ENCODE measurements at places on chromosomes 6 and 20. TPM values are rescaled to one million over a fixed set of nuclear protein-coding genes. Genes with fewer than 3 reads are reported as not detected.

SDHAF4 gene
- 6.4 TPM for total RNA-seq

HLA-C gene
- total RNA-seq = 1,008 TPM

SPEF1 gene
- total RNA-seq = not detected

ARG1 gene
- total RNA-seq = not detected

PMEPA1 gene
- 6.4 TPM for total RNA-seq

HLA-A gene
- 1,932 TPM for total RNA-seq

AAR2 gene
- total RNA-seq = 25.5 TPM

PDE10A gene
- 15.3 TPM for total RNA-seq

GRCh38 chr6:29763491-29764289 is 40.5 kb downstream of the HLA-F start:
- H3K4me1 ChIP-seq = no peaks in the 10 kb centered on the region
- no peak overlapping the region for H3K4me3 ChIP-seq
- H3K36me3 ChIP-seq = no peaks in the 10 kb centered on the region

DNA sequence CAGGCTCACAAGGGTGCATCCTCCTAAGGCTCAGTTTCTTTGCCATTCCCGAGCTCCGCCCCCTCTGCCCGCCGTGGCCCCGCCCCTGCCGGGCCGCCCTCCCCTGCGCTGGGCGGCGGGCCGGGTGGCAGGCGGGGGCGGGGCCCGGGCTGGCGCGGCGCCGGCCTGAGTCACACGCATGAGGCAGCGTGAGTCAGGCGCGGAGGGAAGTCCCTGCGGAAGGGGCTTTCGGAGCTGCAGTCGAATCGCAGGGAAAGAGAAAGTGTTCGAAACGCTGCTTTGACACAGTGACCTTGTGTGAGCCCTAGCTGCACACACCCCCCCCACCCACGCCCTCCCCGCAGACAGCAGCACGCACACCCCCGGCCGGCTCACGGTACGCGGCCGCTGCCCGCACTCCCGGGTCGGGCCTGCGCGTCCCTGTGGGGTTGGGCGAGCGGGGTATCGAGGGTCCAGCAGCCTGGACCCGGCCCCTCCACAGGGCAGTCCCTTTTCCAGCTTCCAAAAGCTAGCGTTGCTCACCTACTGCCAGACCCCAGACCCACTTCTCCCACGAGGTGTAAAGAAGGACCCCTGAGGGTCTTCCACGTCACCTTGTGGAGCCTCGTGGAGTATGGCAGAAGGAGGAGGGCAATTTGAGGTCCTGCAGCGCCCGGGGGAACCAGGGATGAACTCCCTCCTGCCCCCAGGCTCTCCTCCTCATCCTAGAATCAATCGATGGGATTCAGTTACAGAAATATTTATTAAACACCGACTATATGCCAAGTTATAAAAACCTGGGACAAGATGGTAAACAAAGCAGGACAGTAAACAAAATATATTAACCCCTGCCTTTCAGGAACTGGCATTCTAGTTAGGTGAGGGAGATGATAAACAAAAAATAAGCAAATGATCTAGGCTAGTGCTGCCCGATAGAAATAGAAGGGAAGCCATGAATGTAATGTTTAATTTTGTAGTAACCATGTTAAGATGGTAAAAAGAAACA is 12.4 kb upstream of the HMGA1 start:
- H3K4me1 ChIP-seq = peaks cover 11% of the 10 kb centered on the region
- no peaks in the 10 kb centered on the region for H3K27me3 ChIP-seq
- H3K4me3 ChIP-seq = peak overlapping the region; percentile 54
- H3K36me3 ChIP-seq = no peaks in the 10 kb centered on the region

GRCh38 chr20:47551222-47551621 is 49.5 kb downstream of the NCOA3 start:
- no peaks in the 10 kb centered on the region for H3K36me3 ChIP-seq
- no peak for DNase-seq
- no peak overlapping the region for H3K4me3 ChIP-seq
- H3K4me1 ChIP-seq = no peaks in the 10 kb centered on the region

DNA sequence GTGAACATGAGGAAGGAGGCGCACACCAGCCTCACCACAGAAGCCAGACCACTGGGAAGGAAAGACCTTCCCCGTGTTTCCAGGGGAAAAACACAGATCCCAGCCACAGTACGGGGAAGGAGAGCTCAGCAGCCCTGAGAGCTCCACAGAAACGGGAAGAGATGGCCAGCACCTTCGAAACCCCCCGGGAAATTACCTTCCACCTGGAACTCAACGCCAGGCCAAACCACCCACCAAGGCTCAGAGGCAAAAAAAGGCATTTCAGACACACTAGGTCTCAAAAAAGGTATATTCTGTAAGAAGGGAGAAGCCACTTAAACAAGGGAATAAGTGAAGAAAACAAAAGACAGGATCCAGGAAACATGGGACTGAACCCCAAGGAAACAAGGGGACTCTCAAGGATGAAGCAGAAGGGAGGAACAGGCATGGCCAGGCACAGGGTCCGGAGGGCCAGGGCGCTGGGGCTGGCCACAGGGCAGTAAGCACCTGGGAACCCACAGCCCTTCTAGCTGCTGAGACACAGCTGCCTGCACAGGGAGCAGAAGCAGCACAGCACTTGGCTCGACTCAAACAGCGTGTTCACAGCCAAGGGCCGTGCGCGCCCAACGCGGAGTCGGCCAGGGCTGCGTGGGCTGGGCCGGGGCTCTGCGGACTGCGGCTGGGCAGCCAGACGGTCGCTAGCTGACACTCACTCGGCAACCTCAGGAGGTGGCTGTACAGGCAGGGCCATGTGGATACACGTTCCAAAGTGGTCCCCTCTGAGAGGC is 44.6 kb downstream of the TAF4 start:
- no peak overlapping the region for H3K4me3 ChIP-seq
- DNase-seq = peak; percentile 18
- no peaks in the 10 kb centered on the region for H3K27me3 ChIP-seq

- no peaks in the 10 kb centered on the region for H3K4me1 ChIP-seq
- H3K27me3 ChIP-seq = no peaks in the 10 kb centered on the region
- H3K27ac ChIP-seq = no peak overlapping the region
- H3K4me3 ChIP-seq = no peak overlapping the region
Measured at GRCh38 chr20:57048027-57048869, 218.2 kb downstream of the BMP7 start.

DNA sequence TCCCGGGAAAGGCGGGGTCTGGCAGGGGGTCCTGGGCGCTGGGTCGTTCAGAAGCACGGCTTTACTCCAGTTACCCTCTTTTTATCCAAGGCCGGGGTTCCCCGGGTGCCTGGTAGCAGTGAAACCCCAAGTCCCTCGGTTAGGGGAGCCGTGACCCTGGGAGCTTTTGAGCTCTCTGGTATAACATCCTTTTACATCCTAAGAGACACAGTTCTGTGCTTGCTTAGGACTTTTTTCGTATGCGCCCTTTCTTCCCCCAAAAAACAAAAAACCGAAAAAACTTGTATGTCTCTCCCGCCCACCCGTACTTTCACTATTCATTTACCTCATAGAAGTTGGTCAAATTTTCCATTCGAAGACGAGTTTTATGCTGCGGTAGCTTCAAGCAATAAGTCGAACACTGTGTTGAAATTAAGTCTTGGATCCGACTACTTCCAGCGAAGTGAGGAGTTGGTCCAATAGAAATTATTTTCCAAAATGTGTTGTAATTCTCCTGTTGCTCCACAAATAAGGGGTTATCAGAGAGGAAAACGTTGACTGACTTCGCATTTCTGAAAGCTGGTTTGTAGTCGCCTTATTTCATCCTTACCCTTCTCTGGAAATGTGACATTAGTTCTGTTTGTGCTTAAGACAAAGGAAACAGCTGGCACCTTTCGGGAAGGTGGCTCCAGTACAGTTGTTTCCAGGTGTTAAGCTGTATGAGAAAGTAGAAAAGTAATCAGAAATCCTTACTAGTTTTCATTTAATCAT is 816 bp upstream of the MAN1A1 start:
- peaks cover 14% of the 10 kb centered on the region for H3K4me1 ChIP-seq
- H3K36me3 ChIP-seq = no peaks in the 10 kb centered on the region
- H3K27me3 ChIP-seq = no peaks in the 10 kb centered on the region
- DNase-seq = peak; percentile 22
- H3K27ac ChIP-seq = peak overlapping the region; percentile 96

GRCh38 chr20:64065062-64065973 is 2.3 kb downstream of the TCEA2 start:
- no peak for DNase-seq
- peaks cover 13% of the 10 kb centered on the region for H3K4me1 ChIP-seq
- H3K4me3 ChIP-seq = no peak overlapping the region
- H3K27ac ChIP-seq = no peak overlapping the region

DNA sequence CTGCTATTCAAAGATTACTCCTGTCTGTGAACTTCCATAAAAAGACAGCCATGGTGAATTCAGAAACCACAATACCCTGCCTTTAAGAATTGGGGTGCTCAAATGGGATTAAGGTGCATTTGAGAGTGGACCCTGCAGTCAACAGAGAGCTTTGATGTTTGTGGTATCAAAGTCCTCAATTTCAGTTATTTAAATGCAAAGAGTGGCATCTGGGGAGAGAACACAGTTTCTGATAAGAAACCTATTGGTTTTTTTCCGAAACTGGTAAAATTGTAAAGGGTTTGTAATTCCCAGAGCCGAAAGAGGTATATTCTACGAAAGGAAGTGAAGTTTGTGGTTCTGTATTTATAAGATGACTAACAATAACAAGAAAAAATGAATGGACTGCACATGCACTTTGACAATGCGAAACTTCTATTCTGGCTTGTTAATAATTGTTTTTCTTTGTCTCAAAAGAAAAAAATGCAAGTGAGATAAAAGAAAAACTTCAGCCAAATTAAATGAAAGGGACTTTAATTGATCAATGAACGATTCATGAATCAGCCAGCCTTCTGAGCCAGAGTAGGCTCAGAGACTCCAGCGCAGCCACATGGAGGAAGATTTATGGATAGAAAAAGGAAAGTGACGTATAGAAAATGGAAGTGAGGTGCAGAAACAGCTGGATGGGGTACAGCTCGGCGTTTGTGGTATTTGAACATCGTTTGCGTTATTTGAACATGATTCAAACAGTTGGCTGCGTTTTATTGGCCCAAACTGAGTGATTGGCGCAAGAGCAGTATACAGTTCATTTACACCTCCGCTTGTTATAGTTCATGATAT is 70.5 kb upstream of the DUSP22 start:
- no peaks in the 10 kb centered on the region for H3K36me3 ChIP-seq
- peaks cover 6% of the 10 kb centered on the region for H3K27me3 ChIP-seq
- DNase-seq = no peak
- no peaks in the 10 kb centered on the region for H3K4me1 ChIP-seq
- H3K27ac ChIP-seq = no peak overlapping the region

- H3K27me3 ChIP-seq = no peaks in the 10 kb centered on the region
- no peaks in the 10 kb centered on the region for H3K36me3 ChIP-seq
- no peak for DNase-seq
- no peak overlapping the region for H3K4me3 ChIP-seq
- peaks cover 6% of the 10 kb centered on the region for H3K4me1 ChIP-seq
Measured at GRCh38 chr6:137794516-137795201, 72.4 kb upstream of the TNFAIP3 start.

- no peaks in the 10 kb centered on the region for H3K27me3 ChIP-seq
- no peak for DNase-seq
- no peaks in the 10 kb centered on the region for H3K4me1 ChIP-seq
- no peak overlapping the region for H3K4me3 ChIP-seq
Measured at GRCh38 chr6:168493976-168494375, 53.0 kb downstream of the SMOC2 start.
